Pancreas (tissue), 10 donors: ENCODE measurements at places on chromosomes 5 and 9. TPM values are rescaled to one million over a fixed set of nuclear protein-coding genes. Genes with fewer than 3 reads are reported as not detected.

DNA sequence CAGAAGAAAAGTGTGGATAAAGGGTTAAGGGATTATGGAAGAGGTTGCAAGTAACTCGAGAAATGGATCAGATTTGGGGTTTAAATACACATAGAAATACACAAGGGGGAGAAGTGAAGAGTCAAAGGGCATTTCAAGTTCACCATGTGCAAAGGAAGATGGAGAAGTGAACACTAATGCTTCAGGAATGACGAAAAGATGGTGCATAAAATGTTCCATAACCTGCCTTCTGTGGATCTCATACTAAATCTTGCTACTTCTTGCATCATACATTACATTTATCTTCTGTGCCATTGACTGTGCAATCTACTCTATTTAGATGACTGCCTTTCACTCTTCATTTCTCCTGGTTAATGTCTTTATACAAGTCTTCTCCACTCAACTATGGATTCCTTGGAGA, 5.7 kb upstream of the SMC2 start:
- no peak for DNase-seq

Gene RNF14
- polyA plus RNA-seq, result 7.8 TPM

DNA sequence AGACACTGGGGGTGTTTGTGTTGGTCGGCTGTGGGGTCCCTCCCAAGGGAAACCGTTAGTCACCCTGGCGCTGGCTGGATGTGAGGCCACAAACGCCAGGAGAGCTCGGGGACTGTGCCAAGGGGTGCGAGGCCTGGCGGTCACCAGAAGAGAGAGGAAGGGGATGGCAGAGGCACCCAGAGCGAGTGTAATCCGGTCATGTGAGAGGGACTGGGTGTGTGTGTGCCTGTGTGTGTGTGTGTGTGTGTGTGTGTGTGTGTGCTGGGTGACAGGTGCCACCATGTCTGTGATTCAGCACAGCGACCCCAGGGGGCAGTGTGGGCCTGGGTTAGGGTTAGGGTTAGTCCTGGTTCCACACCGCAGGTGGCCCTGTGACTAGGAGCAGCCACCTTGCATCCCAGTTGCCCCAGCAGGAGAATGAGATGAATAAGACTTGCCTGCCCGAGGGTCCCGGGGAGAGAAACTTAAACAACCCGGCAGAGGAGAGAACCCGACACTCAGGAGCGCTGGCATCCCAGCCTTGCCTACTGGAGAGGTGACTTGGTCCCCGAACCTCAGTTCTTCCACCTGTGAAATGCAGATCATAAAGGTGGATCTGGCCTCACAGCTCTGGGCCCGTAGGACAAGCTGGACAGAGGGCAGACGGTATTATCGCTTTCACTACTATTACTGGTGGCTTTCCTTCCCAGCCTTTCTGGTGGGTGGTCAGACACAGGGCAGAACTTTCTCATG, 1.4 kb upstream of the ADAMTSL2 start:
- peak; percentile 66 for DNase-seq

Gene CKMT2
- 3.2 TPM for polyA plus RNA-seq

Gene N4BP3
- 0.75 TPM for polyA plus RNA-seq

Gene PCDHAC2
- polyA plus RNA-seq, result 0.08 TPM

DNA sequence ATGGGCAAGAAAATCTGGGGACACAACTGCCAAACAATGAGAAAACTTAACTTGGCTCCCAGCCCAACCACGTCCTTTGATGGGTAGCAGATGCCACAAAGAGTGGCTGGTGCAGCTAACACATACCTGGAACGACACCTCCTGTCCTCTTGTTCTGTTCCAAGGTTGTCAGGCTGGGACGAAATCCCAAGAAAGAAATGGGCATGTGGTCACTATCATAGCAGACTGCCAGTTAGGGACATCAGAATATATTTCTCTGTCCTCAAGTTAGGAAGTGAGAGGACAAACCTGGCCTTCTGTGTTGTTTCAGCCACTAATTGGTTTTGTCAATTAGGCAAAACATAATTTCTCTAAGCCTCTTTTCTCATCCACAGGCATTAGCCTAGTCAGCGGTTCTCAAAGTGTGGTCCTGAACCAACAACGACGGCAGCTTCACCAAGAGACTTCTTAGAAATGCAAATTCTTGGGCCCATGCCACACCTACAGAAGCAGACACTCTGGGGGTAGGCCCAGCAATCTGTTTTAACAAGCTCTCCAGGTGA, 63.4 kb downstream of the RAPGEF1 start:
- DNase-seq, result no peak

DNA sequence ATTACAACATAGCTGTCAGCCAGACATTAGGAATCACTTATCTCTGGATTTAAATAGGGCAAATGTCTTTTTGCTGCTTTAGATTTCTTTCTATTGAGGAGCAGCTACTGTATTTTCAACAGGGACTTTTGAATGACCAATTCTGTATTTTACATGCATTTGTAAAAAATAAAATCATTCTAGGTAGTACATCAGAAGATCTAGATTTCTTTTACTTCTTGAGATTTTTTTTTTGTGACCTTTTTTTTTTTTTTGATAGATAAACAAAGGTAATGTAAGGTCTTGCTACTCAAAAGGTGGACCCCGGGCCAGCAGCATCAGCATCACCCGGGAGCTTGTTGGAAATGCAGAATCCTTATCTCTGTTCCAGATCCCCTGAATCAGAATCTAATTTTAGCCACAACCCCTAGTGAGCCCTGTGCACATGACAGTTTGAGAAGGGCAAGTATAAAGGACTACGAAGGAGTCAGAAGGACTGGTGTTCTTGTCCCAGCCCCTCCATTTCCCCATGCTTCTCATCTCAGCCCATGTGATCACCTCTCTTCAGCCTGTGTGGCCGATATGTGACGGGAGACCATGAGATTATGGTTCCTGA, 37.7 kb upstream of the CKMT2 start:
- no peak for DNase-seq

Gene PPP2R2B
- 0.53 TPM for polyA plus RNA-seq

GRCh38 chr9:127611603-127611898, 526 bp upstream of the STXBP1 start:
- DNase-seq, result no peak

DNA sequence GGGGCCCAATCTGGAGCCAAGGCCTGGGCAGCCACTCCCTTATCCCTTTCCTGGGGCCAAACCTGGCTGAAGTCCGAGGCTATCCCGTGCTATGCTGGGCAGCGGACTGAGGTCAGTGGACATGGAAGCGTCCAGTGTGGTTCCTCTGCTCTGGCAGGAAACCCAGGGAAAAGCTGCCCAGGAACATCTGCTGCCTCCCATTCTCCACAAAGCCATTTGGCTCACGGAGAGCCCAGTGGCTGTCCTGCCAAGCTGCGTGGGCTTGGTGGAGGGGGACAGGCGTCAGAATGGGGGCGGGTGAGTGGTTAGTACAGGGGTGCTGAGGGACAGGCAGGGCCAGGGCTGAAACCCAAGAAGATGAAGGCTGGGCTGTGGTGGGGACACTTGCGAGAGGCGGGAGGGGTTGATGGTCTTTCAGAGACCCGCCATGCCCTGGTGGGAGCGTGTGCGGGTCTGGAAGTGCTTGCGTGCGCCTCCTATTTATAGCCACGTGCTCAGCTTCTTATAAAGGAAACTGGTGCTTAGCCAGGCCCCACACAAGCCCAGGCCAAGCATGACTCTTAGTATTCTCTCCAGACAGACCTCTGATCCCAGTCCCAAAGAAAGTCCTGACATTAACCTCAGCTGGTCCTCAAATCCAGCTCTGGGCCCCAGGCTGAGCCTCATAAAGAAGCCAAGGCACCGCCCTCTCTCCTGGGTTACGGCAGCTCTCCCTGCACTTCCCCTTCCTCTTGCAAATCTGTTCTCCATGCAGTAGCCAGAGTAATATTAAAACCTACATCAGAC, 9.4 kb upstream of the SLC6A7 start:
- DNase-seq, result no peak

Gene ZNF484
- 2.0 TPM for polyA plus RNA-seq

DNA sequence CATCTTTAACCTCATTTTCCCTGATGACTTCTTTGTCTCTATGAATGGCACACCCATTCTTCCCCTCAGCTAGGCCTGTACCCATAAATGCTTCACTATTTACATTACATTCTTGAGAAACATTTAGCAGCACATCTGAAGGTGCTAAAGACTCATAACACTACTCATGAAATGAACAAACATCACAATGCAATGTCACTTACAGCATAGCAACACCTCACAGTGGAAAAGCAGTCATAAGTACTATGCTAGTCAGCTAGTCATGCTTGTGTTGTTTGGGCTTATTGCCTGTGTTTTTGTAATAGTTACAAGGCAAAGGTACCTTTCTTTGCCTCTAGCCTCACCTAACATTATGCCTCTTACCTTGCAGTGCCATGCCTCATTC, 228.9 kb downstream of the KIAA0825 start:
- no peak for DNase-seq

DNA sequence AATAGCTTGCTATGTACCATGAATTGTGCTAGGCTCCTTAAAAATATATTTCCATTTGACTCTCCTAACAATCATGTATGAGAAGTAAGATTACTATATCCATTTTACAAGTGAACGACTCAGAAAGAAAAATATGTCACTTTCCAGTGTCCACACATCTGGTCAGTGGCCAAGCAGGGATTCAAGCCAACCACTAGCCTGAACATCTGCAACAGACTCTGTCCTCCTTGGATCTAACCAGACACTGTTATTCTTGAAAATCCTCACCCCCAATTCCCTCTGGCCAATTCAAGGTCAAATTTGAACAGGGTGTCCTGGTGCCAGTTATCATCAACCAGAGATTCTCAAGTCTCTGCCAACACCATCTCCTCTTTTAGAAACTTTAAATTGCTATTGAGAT, 344.1 kb upstream of the WWC1 start:
- DNase-seq, result no peak

Gene SPINK13
- not detected for polyA plus RNA-seq

Gene C9orf50
- polyA plus RNA-seq, result not detected

DNA sequence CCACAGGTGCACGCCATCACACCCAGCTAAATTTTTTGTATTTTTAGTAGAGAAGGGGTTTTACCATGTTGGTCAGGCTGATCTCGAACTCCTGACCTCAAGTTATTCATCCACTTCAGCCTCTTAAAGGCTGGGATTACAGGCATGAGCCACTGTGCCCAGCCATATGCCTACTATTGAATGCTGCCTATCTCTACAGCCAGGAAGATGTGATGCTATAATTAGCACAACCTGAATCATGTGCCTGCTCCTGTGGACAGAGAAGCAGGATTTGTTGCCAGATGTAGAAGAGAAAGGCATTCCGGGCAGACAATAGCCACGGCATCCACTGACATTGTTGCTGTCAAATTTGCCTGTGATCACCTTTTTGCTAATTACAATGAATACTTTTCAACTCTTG, 24.4 kb upstream of the MLLT3 start:
- DNase-seq, result no peak

Gene MYORG
- 1.8 TPM for polyA plus RNA-seq

DNA sequence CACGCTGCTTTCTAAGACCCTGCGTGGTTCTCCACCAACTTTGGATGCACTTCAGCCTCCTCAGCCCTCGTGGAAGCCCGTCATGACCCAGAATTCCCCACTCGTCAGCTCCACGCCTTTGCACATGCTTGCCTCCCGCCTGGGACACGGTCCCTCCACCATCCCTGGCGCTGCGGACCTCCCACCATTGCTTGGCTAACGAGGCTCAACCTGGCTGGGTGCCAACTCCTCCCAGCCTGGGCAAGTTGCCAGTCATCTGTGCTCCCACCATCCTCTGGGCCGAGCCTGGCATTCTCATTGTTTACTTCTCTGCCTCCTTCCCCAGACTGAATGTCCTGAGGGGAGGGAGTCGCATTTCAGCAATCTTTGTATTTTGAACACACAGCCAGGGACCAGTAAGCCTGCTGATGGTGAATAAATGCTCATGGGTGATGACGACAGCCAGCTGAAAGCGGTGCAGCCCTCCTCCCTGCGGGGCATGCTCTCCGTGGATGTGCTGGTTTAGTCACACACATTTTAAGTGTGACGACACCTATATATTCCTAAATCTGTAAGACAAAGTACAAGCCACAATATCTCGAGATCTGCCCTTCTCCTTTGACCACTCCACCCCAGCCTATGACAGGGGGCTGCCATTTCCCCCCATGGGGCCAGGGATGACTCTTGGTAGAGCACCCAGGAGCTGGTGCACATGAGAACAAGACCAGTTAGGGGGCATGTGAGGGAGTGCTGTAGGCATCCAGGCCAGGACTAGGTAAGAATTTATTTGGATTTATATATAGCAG, 37.6 kb downstream of the ANKRD33B start:
- peak; percentile 35 for DNase-seq

Gene CAMK4
- 0.12 TPM for polyA plus RNA-seq

GRCh38 chr9:114388357-114388682, 538 bp upstream of the AKNA start:
- peak; percentile 46 for DNase-seq

DNA sequence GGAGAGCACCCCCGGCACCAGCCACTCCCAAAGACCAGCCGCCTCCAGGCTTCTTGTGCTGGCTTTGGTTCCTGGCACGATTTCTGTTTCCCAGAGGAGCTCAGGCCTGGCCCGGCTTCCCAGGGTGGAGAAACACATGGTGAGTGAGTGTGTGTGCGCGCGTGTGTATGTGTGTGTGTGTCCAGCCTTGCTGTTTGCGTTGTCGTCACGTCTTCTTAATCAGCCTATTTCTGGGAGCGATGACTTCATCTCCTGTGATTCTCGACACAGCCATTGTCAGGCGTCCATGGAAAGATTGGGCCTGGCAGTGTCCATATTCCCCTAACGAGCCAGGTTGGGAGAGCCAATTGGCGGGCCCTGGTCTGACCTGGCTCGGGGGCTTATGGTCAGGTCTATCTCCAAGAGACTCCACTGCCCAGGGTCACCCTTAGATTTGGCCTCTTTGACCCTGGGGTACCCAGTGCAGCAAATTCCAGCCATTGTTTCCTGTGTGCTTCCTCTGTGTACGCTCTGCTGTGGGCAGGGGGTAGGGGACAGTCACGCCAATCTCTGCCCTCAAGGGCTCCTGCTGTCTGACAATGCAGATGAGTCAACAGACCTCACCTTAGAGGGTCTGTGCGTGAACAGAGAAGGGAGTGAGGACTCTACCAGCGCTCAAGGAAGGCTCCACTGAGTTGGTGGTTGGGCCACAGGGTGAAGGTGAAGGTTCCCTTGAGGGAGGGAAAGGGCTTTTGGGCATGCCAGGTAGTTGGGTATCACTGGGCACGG, 73.8 kb downstream of the DAB2IP start:
- peak; percentile 89 for DNase-seq

Gene ALDH1A1
- polyA plus RNA-seq, result 162 TPM

DNA sequence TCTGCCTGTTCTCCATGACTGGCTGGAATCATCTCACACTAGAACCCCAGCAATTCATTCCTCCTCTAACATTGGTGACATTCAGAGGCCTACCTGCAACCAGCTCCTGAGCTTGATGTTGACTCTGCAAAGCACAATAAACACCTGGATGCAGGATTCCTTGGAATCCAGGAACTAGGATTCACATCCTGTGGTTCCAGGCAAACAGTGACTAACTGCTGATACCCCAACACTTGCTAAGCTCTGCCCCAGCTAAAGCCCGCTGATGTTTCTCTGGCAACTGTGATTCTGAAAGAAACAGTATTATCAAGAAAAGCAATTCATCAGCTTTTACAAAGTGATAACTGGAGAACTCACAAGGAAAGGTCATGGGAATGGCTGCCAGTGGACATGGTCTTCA, 29.2 kb downstream of the SUSD1 start:
- DNase-seq, result no peak

DNA sequence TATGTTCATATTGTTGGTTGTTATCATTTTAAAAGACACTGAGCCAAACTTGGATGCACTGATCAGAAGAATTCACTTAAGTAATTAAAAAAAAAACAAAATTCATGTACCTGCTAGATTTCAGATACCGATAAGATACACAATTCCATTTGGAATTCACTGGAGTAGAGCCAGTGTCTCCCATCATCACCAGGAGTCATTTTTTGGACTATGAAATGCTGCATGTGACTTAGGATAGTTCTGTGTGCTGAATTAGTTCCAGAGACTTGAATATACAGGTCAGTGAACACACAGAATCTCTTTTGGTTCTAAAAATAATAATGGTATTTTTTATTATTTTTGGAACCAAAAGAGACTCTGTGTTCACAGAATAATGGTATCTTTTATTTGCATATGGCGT, 482.6 kb upstream of the PIK3R1 start:
- DNase-seq, result no peak
